Activated CD4-positive, CD25-positive, alpha-beta regulatory T cell treated with anti-CD3 and anti-CD28 coated beads, Interleukin-2, amount 50 U/mL, for 72 hours (primary cell): ENCODE measurements at places on chromosomes 13 and 19.
A peak's percentile ranks its signal among the peaks of the same experiment; 100 is the strongest.

GRCh38 chr19:17125728-17126677, 50.4 kb downstream of the MYO9B start:
- peak; percentile 73 for DNase-seq

GRCh38 chr13:66225072-66225471, 1005.1 kb downstream of the PCDH9 start:
- DNase-seq, result no peak

- DNase-seq, result no peak
Measured at GRCh38 chr13:98976338-98976737, 1.5 kb downstream of the DOCK9 start.

- no peak for DNase-seq
Measured at GRCh38 chr13:88217883-88218282, 546.7 kb downstream of the SLITRK5 start.

GRCh38 chr19:4342314-4342614, 1.1 kb upstream of the MPND start:
- no peak for DNase-seq

DNA sequence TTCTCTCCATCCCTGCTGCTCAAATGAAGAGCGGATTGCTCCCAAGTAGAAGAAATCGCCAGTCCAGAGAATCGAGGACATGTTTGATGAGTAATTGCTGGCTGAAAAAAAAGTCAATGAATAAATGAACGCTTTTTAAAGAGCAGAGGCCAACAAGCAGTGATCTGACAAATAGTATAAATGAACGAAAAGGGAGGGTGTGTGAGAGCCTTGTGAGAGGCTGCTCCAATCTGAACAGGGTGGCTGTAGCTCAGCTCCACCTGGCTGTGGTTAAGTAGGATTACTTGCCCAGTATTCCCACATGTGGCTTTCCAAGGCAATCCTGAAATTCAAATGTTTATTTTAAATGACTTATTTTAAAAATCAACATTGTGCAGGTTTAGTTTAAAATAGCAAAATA, 117.1 kb downstream of the TSHZ3 start:
- no peak for DNase-seq

DNA sequence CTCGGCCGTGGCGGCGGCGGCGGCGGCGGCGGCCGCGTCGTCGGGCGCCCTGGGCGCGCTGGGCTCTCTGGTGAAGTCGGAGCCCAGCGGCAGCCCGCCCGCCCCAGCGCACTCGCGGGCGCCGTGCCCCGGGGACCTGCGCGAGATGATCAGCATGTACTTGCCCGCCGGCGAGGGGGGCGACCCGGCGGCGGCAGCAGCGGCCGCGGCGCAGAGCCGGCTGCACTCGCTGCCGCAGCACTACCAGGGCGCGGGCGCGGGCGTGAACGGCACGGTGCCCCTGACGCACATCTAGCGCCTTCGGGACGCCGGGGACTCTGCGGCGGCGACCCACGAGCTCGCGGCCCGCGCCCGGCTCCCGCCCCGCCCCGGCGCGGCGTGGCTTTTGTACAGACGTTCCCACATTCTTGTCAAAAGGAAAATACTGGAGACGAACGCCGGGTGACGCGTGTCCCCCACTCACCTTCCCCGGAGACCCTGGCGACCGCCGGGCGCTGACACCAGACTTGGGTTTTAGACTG, 1.7 kb downstream of the SOX1 start:
- DNase-seq, result no peak

DNA sequence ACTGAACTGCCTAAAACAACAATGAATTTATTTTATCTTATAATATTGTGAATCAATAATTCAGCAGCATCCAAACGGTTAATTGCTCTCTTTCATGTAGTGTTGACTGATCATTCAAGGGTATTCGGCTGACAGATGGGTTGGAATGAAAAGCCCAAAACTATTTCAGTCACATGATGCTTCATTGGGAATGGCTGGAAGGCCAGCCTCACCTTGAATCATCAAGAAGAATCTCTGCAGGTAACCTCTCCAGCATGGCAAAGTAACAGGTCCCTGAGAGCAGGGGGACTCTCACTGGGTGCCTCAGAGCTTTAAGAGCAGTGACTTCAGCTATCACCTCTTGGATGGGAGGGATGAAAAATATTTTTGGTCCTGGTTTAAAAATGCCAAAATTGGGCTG, 1395.7 kb downstream of the OLFM4 start:
- DNase-seq, result no peak

- DNase-seq, result no peak
Measured at GRCh38 chr19:46596008-46596407, 5.1 kb upstream of the CALM3 start.

DNA sequence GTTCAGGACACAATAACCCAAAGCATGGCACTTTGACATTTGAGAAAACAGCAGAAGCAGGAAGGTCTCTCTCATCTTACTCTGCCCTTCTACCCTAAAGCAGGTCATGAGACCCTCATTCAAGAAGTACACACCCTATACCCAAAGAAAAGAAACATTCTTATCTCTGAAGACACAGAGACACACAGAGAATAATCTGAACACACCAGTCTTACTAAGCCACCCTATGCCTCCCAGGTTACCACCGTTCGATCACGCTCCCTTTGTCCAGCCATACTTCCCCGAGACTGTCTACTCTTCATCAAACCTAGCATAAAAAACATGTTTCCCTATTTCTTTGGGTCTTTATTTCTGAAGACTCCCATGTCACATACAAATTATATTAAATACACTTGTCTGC, 66.5 kb upstream of the ANKRD10 start:
- DNase-seq, result no peak
